ENCODE measurements at places on chromosomes 1 and 21. TPM values are rescaled to one million over a fixed set of nuclear protein-coding genes. Genes with fewer than 3 reads are reported as not detected.

GRCh38 chr1:160797861-160798273 lies 1.9 kb downstream of the LY9 start:
- no peak for DNase-seq

DNA sequence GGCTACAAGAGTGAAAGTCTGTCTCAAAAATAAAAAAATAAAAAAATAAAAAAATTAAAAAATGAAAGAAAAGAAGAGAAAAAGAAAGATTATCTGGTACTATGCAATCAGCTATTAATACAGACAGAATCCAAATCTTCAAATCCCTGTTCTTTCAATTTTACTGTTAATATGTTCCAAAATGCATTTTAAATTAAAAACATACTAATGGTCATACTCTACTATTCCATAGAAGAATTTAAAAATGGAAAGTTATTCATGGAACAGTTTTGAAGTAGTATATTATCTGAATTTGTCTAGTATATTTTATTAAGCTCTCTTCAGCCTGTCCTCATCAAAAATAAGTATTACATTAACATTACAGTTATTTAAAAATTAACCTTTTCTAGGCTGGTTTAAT lies 430.1 kb downstream of the PTBP2 start:
- DNase-seq, result no peak

GRCh38 chr1:196449460-196449859 lies 158.8 kb downstream of the KCNT2 start:
- DNase-seq, result no peak

DNA sequence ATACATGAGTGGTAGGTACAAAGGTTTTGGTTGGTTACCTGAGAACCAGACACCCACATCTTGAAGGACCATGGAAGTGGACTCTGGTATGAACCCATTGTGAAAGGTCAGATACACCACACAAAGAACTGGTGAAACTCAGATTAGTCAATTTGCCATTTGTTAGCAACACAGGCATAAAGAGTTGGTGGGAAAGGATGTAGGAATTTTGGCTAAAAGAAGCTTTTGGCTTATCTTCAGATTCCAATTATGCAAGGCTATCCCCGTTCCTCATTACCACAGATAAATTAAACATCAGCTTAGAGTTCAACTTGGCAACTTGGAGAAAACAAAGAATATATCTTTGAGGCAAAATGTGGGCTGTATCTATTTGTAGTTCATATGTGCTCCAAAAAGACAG lies 87.0 kb upstream of the IRF2BP2 start:
- no peak for DNase-seq

- DNase-seq, result no peak
These were observed 1.7 kb upstream of the KRTAP7-1 start for GRCh38 chr21:30831194-30831765.

DNA sequence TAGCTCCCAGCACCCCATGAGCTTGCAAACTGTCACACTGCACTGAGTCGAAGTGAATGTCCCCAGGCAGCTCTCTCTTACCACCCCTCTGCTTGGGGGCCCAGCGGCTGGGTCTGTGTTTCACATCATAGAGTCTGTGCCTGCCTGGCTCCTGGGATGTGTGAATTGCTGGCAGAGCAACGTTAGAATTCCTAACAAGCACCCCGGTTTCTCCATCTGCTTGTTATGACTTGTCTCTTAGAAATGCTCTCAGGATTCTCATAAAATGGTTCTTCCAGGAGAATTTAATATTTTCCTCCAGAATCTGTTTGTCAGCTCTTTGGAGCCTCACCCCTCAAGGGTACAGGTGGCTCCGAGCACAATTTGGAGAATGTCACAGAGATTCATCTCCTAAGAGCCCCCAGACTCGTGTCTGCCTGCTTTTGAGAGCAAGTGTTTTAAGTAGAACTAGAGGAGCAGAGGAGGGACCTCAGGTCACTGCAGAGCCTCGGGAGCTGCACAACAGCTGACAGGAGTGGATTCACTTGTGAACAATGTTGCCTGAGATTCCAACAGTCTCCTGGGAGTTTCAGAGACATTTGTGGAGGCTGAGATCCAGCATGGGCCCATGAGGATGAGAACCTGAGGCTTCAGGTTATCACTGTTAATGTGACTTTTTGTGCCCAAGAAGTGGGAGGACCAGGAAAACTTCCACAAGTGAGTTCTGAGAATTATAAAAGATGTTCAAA lies 131.5 kb downstream of the KCNJ6 start:
- DNase-seq, result no peak

DNA sequence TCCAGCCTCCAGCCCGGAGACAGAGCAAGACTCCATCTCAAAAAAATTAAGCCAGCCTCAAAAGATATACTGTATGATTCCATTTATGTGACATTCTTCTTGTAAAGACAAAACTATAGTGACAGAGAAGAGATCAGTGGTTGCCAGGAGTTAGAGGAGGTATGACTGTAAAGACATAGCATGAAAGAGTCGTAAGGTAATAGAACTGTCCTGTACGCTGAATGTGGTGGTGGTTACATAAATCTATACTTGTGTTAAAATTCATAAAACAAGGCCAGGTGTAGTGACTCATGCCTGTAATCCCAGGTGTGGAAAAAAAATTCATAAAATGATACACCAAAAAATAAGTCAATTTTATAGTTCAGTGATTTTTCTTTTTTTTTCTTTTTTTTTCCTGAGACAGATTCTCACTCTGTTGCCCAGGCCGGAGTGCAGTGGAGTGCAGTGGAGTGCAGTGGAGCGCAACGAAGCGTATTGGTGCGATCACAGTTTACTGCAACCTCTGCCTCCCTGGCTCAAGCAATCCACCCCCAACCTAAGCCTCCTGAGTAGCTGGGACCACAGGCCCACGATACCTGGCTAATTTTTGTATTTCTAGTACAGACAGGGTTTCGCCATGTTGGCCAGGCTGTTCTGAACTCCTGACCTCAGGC lies 84.9 kb upstream of the CXADR start:
- no peak for DNase-seq

DNA sequence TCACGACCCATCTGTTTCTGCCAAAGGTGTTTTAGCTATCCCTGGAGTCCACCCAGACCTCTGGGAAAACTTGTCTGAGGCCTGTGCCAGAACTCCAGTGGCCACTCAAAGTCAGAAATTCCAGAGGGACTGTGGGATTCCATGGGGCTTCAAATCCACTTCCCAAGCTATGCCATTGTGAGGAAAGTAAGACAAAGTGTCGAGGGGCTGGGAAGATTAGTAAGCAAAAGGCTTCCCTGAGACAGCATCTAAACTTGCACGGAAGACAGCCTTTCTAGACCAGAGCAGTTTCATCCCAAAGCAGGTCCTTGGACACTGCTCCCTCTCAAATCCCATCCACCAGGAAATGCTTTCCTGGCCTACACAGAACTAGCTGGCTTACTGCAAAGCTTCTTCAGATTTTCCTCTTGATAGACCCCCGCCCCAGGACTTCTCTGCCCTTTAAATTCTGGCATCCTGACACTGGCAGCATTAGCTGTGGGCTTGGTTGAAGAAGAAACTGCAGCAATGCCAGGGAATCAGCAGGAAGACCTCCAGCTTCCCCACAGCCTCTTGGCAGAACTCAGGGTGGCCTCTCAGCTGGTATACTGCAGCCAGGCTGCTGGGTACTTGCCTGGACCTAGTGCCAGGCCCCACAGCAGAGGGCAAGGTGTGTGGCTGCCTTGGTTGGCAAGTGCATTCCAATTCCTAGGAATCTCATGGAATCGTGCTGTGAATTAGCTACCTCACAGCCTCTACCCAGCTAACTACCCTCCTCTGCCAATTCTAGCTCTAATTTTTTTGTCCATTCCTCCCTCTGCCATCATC lies 27.3 kb upstream of the LMX1A start:
- DNase-seq, result no peak

GRCh38 chr1:18816808-18817207 lies 42.7 kb downstream of the TAS1R2 start:
- DNase-seq, result no peak

DNA sequence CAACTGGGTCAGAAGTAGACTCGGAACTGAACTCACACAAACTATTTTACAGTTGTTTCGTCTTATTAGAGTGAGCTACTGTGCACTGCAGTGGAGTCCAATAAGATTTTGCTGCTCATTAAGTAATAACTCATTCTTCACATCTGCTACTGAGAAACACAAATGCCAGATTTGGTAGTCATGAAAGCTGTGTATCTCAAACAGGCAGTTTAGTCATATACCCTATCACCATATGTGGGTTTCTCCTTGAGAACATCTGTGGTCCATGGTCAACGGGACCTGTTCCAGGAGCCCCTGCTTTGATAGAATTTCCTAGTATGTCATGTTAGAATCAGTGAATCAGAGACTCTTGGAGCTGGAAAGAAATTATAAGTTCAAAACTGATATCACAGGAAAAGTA lies 60.4 kb downstream of the ALG14 start:
- DNase-seq, result no peak

DNA sequence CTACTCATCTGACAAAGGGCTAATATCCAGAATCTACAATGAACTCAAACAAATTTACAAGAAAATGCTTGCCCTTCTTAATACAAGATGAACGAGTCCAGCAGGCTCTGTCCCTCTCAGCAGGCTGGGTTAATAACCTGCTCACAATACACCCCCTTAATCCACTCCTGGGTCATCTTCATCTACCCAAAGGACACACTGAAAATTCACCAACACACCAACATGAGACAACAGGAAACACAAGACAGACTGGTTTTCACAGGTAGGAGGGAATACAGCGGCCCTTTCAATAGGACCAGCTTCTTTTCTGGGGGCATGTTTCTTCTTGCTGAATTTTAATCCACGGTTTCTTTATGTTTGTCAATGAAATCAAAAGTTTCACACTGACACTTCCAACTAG lies 44.6 kb downstream of the SUSD4 start:
- no peak for DNase-seq

GRCh38 chr1:30743584-30744059 lies 14.0 kb downstream of the LAPTM5 start:
- DNase-seq, result no peak

LCE1D gene
- not detected for total RNA-seq

- DNase-seq, result no peak
These were observed 57.1 kb upstream of the C1orf87 start for GRCh38 chr1:60130703-60131102.

RHBDL2 gene
- not detected for total RNA-seq

DNA sequence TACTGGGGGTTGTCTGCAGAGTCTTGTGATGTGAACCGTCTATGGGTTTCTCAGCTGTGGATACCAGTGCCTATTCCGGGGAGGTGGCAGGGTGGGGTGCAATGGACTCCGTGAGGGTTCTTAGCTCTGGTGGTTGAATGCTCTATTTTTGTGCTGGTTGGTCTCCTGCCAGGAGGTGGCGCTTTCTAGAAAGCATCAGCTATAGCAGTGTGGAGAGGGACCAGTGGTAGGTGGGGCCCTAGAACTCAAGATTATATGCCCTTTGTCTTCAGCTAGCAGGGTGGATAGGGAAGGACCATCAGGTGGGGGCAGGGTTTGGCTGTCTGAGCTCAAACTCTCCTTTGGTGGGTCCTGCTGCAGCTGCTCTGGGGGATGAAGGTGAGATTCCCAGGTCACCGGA lies 127.3 kb upstream of the PLD5 start:
- no peak for DNase-seq

- DNase-seq, result no peak
These were observed 24.8 kb upstream of the MCL1 start for GRCh38 chr1:150604226-150604588.

ENAH gene
- total RNA-seq, result 28.8 TPM
